ENCODE measurements at places on chromosomes 2 and 18.

DNA sequence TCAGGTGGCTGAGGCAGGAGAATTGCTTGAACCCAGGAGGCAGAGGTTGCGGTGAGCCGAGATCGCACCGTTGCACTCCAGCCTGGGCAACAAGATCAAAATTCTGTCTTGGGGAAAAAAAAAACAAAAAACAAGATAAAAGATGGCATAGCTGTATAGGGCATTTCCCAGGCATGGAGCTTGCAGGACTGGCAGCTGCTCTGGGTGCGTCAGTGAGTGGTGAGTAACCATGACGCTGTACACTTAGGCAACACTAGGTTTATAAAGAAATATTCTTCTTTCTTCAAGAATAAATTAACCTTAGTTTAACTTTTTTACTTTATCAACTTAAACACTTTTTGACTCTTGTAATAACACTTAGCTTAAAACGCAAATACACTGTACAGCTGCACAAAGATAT lies 15.4 kb downstream of the TGOLN2 start:
- no peak for DNase-seq

DNA sequence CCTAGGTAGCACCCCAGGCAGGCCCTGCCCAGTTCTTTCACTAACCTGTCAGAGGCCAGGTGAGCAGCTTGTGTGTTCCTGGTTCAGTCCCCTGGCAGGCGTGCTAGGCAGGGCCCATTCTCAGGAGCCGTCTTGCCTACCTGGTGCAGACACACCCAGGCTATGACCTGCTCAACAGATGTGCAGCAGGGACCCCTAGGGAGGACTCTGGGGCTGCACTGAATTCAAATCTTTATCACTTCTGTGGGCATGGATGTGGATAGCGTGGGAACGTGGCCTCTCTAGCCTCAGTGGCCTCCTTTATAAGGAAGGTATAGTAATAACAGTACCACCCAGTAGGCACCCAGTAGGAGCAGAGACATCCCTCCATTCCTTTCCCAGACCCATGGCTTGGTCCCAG lies 48.4 kb downstream of the PLEKHB2 start:
- no peak for DNase-seq

- DNase-seq, result no peak
These were observed 13.0 kb upstream of the DGKD start for GRCh38 chr2:233341296-233341695.

DNA sequence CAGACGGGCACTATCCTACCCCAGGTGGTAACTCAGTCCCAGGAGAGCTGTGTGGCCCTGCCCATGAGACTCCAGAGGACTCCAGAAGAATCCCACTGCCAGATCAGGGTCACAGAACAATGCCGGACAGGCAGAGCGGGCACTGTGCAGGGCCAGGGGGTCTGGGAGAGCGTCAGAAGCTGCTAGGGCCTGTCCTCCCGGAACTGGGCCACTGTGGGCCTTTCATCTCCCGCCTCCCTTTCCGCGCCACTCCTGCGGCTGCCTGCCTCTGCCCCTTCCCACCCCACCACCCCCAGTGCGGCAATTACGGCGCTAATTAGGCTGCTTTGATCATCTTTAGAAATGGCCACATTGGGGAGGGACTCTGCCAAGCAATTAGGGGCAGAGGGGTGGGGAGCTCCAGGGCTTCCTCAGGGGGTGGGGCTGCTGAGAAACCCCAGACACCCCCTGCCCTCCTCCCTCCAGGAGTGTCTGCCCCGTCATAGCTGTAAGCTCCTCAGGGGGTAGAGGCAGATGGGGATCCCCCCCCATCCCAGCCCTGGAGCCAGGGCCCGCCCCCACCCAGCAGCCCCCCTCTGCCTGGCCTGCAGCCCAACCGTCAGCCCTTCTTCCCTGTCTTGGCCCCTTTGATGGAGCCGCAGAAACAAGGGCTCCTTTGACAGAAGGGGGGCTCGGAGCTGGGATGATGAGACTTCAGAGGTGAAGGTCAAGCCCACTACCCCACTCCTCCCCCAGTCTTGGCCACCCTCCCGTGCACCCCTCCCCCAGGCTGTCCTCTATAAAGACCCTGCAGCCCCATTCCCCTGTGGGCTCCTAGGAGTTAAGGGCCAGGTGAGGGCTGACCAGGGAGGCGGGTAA lies at the start of gene PRSS56:
Gene PRSS56, plus strand, starts transcription at position 808 of the 858 bp plus-strand sequence. CDS start 211 bp downstream, outside the sequence.
- no peak for DNase-seq

GRCh38 chr2:203022751-203023150 lies 8.1 kb downstream of the NBEAL1 start:
- DNase-seq, result no peak

DNA sequence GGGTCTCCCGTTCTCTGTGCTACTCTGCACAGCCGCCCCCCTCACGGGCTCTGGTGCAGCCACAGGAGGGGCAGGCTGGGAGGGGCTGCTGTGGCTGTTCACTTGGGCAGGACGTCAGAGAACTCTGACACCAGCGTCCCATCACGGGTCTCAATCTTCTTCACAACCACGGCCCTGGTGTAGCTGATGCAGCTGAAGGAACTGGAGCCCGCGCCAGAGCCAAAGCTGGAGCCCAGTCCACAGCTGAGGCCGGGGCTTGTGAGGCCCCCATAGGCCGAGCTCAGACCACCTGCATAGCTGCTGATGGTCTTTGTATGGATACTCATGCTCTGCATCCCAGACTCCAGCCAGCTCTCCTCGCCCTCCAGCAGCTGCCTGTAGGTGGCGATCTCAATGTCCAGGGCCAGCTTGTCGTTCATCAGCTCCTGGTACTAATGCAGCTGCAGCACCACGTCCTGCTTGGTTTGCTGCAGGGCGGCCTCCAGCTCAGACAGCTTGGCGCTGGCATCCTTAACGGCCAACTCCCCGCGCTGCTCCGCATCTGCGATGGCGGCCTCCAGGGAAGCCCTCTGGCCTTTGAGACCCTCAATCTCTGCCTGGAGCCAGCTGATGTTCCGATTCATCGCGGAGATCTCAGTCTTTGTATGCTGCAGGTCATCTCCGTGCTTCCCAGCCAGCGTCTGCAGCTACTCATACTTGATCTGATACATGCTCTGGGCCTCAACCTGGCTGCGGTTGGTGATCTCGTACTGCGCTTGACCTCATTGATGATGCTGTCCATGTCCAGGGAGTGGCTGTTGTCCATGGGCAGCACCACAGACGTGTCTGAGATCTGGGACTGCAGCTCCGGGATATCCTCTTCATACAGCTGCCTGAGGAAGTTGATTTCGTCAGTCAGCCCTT lies 7.4 kb upstream of the DUSP19 start:
- no peak for DNase-seq

- DNase-seq, result no peak
These were observed 211.9 kb downstream of the STK39 start for GRCh38 chr2:168035458-168035857.

DNA sequence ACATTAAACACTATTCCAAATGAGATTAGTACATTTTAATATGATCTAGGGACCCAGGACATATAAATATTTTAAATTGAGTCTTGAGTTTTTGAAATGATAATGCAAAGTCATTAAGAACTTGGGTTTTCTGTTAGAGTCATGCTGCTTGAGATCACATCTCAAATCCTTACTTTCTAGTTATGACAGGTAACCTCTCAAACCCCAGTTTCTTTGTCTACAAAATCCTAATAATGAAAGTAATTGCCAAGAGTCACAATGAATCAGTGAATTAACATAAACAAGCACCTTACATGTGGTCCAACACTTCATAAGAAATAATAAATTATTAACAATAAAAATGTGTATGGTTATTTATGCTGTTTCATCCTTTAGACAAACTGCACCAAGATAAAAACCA lies 607.6 kb downstream of the LRP1B start:
- no peak for DNase-seq

- peak; percentile 62 for DNase-seq
These were observed 562 bp downstream of the TWSG1 start for GRCh38 chr18:9334973-9335696.

DNA sequence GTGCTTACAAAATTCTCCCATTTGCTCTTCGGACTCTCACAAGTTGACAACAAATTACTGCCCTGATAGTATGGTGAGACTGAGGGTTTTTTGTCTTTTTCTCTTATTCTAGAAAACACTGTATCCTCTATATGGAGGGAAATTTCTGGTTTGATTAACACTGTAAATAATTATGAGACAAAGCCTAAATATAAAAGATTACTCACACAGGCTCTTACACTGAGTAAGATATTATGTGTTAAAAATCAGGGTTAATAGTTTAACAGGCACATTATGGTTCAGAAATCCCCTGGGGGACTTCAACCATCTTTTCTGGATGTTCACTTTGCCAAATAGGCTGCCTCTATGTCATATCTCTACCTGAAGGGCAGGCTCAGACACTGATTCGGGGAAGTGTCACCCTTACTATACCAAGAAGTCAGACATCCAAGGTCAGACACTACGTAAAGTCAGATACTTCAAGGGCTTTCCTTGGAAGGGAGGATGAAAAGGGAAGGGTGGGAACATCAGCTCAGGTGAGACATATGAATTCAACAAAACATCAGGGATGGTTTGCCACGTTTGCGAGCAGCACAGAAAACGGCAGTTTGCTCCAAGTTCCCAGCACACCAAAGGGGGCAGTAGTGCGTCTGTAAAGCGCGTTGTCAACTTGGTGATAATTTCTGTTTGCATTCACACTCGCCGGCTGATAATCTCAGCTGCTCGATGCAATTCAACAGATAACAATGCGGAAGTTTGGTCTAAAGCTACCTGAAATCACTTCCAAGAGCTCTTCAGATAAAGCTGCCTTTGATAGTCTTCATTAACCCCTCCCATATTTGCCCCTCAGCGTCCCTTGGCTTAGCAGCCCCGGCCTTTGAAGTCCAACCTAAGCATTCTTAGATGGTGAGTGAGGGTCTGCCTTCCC lies 972 bp upstream of the RASGRP3 start:
- DNase-seq, result peak; percentile 69

- no peak for DNase-seq
These were observed 8.8 kb upstream of the RAPH1 start for GRCh38 chr2:203543898-203544328.

- DNase-seq, result no peak
These were observed 52.5 kb downstream of the SERTAD2 start for GRCh38 chr2:64601034-64601754.

GRCh38 chr2:169916623-169917022 lies 89.4 kb downstream of the UBR3 start:
- no peak for DNase-seq

GRCh38 chr2:223591596-223591995 lies 10.6 kb downstream of the SCG2 start:
- DNase-seq, result no peak

GRCh38 chr2:241898463-241899270 lies 29.1 kb downstream of the RTP5 start:
- DNase-seq, result no peak
